ENCODE measurements at places on chromosomes 5 and 9.

- DNase-seq: no peak
Observed at GRCh38 chr5:143051244-143052058, 281.3 kb downstream of the ARHGAP26 start.

- no peak for DNase-seq
Observed at GRCh38 chr5:178740921-178741320, 10.5 kb upstream of the ZNF354A start.

- DNase-seq: no peak
Observed at GRCh38 chr5:7606840-7607465, 211.0 kb downstream of the ADCY2 start.

GRCh38 chr5:148760945-148761638 is 65.3 kb upstream of the ADRB2 start:
- no peak for DNase-seq

GRCh38 chr9:8648271-8648845 is 848.8 kb upstream of the DMAC1 start:
- no peak for DNase-seq

GRCh38 chr5:98700730-98701129 is 72.7 kb upstream of the RGMB start:
- no peak for DNase-seq

GRCh38 chr5:164119806-164120447 is 614.5 kb downstream of the MAT2B start:
- DNase-seq: no peak

Measured in CD4-positive, alpha-beta T cell treated with Interleukin-1 beta for 1 hour (primary cell).